Caco-2 (cell line): ENCODE measurements at places on chromosomes 1 and 21.

DNA sequence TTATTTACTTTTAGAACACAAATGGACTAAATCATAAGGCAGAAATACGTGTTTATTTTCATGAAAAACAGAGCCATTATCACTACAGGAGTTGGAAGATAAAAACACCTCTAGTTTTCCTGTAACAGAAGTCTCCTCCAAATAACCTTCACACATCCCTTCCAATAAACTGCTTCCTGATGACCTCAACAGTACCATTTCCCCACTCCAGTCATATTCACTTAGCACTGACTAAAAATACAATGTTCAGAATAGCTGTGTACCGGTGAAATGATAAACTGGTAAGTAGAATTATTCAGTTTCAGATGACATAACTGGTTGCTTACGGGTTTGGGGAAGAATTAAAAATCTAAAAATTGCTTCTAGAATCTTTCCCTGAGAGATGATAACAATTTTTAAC, 137.9 kb downstream of the DENND1B start:
- DNase-seq, result no peak

GRCh38 chr1:58921751-58922150, 137.9 kb upstream of the JUN start:
- DNase-seq, result no peak

GRCh38 chr21:44618504-44618903, 6.6 kb downstream of the KRTAP10-8 start:
- no peak for DNase-seq

DNA sequence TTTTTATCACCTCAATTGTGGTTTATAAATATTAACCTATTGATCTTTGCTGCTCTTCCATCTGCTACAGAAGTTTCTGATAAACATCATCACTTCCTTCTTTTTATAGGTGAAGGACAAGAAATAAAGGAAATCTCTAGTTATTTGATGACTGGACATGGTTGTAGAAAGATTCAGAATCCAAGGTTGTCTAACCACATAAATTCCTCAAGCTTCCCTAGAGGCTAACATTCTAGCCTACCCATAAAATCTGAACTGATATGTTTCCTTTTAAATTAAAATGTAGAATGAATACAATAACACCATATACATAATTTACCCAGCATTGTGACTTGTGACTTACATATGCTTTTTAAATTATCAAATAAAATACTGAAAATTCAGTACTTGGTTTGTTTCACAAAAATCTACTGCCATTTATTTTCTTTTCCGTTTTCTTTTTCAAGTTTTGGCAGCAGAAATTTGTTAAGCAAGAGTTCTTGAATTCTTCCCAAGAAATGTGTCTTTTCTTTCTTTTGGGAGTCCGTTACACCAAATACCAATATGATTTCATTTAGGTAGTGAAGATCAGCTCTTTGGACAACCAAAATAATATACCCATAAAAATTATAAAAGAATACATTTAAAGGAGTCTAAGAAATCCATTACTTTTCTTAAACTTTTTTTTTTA, 513.2 kb upstream of the ADGRL2 start:
- no peak for DNase-seq

DNA sequence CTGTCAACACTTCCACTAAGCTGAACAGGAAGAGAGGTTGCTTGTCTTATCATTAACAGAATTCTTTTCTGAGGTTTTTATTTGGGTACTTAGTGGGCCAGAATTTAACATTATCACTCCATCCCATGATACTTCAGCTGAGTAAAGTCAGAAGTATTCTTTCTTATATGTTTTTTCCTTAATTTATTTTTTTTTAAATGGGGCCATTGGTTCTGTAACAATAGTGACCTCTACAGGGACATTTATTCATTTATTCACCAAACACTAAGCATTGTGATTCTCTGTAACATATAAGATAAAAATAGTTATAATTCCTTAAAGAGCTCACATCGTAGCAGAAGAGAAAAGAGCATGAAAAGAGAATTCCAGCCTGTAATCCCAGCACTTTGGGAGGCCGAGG, 9.8 kb downstream of the GREM2 start:
- no peak for DNase-seq
